ENCODE measurements at places on chromosomes 13 and 19. TPM values are rescaled to one million over a fixed set of nuclear protein-coding genes. Genes with fewer than 3 reads are reported as not detected.

- H3K36me3 ChIP-seq = no peaks in the 10 kb centered on the region
- H3K4me1 ChIP-seq = no peaks in the 10 kb centered on the region
- H3K27me3 ChIP-seq = no peaks in the 10 kb centered on the region
- H3K27ac ChIP-seq = no peak overlapping the region
- no peak overlapping the region for H3K4me3 ChIP-seq
- no peak for DNase-seq
These were observed 339.5 kb downstream of the DCT start for GRCh38 chr13:94140027-94140426.

- no peak for DNase-seq
- no peaks in the 10 kb centered on the region for H3K27me3 ChIP-seq
- H3K27ac ChIP-seq = no peak overlapping the region
These were observed 95.3 kb upstream of the IPO5 start for GRCh38 chr13:97858161-97858560.

The ZNF587 gene
- 16.6 TPM for total RNA-seq

The LIG1 gene
- 58.9 TPM for total RNA-seq

DNA sequence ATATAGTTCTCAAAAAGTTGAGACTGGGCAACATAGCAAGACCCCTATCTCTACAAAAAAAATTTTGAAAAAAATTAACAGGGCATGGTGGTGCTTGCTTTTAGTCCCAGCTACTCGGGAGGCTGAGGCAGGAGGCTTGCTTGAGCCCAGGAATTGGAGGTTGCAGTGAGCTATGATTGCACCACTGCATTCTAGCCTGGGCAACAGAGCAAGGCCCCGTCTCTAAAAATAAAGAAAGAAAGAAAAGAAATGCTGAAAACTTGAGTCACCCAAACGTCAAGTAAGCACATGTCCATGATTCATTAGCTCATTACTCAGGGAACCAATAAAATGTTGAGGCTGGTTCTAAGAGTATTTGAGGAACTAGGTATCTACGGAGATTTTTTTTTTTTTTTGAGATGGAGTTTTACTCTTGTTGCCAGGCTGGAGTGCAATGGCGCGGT, 33.9 kb upstream of the SEMA6B start:
- H3K27me3 ChIP-seq = peaks cover 11% of the 10 kb centered on the region
- no peak overlapping the region for H3K27ac ChIP-seq
- H3K4me1 ChIP-seq = no peaks in the 10 kb centered on the region
- no peaks in the 10 kb centered on the region for H3K36me3 ChIP-seq
- no peak for DNase-seq

GRCh38 chr13:78758549-78758948, 99.6 kb upstream of the OBI1 start:
- H3K4me1 ChIP-seq = no peaks in the 10 kb centered on the region
- no peaks in the 10 kb centered on the region for H3K36me3 ChIP-seq
- H3K27ac ChIP-seq = no peak overlapping the region
- no peak overlapping the region for H3K4me3 ChIP-seq

DNA sequence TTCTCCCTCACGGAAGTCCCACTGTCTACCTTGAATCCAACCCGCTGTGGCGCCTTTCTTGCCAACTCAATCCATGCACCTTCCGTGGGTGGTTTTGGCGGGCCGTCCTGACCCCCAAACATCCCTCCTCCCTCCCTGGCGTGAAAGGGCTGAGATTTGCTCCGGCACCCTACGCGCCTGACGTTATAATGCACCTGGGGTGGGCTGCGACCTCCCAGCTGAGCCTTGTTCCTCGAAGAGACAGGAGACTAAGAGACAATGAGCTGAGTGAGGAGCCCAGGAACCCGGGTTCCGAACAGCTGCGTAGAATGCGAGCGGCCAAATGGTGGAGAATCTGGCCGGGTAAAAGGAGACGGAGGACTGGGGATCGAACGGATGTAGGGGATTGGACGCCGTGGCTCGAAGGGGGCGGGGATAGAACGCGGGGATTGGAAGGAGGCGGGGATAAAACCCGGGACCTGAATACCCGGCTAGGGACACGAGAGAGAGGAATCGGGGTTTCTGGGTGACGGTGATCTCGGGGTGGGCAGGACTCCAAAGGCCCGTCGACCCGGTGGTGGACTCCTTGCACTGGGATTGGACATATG, at the start of gene CPT1C:
CPT1C (plus strand) TSS at position 461 of the 587 bp plus-strand sequence. CDS start 1,137 bp downstream, outside the sequence.
- peaks cover 12% of the 10 kb centered on the region for H3K36me3 ChIP-seq
- H3K4me1 ChIP-seq = peaks cover 4% of the 10 kb centered on the region
- H3K27ac ChIP-seq = no peak within 1 kb of the TSS
- no peak for DNase-seq

DNA sequence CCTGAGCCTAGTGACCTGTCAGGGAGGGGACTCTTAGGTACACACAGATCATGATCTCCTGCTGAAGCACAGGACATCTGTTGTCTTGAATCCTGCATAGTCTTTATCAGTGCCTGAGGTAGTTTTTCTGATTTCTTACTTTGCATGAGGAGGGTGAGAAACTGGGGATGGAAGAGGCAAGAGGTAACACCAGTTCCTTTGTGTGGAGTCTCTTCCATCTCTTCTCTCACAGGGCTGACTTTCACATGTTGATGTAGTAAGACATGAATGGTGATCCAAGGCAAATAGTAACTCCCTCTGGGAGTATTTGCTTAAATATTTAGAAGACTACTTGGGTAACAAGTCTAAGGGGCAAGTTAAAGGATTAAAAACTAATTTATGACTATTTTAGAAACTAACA, 9.5 kb downstream of the NBEA start:
- no peaks in the 10 kb centered on the region for H3K36me3 ChIP-seq
- H3K27me3 ChIP-seq = no peaks in the 10 kb centered on the region
- DNase-seq = no peak
- no peak overlapping the region for H3K27ac ChIP-seq
